NCI-H526 (cell line): ENCODE measurements at places on chromosomes 2 and 18.

DNA sequence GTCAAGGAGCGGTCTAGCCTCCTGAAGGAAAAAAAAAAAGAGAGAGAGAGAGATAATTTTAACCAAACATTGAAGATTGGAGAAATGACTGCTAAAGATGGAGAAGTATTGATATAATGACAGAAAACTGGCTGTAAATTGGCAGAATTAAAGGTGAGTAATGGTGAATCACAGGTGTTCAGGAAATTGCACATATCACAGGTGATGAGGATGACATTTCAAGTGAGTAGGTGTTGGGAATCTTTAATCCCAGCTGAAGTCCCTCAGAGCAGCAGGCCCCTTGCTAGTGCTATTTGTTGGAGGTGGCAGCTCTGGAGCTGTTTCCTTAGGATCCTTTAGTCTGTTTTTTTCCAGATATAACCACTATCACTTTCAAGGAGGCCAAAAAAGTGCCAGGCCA lies 678.4 kb upstream of the VRK2 start:
- no peak for DNase-seq

DNA sequence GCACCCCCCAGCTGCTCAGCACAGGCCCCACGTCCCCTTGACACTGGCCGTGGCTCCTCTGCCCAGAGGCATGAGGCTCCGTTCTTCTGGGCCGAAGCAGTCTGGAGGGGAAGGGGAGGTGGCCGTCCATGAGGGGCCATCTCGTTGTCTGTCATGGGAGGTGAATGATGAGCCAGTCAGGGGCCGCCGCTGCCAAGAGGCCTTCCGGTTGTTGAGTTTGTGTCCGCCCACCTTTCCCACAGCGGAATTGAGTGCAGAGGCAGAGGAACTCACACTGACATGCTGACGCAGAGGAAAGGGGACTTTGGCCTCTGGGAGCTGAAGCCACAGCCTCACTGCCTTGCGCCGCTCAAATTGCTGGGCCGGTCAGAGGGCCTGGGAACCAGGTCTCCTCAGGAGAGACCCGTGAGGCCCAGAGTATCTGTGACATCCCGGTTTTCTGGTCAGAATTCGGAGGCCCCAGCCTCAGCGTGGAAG lies 268.4 kb downstream of the ATAD2B start:
- peak; percentile 19 for DNase-seq

- DNase-seq: no peak
These were observed 289.6 kb downstream of the PTPRM start for GRCh38 chr18:7856733-7857132.

DNA sequence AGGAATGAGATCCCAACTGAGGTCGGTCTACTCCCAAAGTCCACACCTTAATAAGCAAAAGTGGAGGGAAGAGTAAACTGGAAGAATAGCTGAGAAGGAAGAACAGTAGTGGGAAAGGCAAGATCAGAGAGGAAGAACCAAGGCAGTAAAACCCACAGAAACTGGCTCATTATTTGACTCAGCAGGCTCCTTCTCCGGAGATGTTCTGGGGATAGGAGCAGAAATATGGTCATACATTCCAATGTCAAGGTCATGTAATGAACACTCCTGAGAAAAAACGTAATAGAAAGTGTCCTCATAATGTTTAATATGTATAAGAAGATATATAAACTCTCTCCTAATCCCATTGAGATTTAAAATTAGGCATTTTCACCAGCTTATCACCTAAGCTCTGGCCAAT lies 39.5 kb downstream of the STK39 start:
- DNase-seq: no peak

DNA sequence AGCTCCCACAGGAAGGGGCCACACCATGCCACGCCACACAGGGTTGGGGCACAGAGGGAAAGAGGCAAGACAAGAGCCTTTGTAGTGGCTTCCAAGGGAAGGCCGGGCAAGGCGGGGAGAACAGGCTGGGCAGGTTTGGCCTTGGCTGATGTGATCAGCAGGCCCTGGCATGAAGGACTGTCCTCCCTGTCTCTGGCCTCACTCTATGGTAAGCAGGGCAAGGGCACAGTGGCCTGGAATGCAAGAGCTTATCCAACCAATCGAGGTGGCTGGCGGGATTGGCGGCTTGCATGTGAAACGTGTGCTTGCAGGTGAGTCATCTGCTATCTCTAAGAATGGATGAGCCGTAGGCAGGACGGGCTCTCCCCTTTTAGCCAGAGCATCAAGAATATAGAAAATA lies 6.4 kb upstream of the ATP9B start:
- DNase-seq: no peak

- no peak for DNase-seq
These were observed 318.0 kb upstream of the NRP2 start for GRCh38 chr2:205364261-205364660.

GRCh38 chr2:135926605-135927004 lies 50.4 kb upstream of the MCM6 start:
- no peak for DNase-seq

DNA sequence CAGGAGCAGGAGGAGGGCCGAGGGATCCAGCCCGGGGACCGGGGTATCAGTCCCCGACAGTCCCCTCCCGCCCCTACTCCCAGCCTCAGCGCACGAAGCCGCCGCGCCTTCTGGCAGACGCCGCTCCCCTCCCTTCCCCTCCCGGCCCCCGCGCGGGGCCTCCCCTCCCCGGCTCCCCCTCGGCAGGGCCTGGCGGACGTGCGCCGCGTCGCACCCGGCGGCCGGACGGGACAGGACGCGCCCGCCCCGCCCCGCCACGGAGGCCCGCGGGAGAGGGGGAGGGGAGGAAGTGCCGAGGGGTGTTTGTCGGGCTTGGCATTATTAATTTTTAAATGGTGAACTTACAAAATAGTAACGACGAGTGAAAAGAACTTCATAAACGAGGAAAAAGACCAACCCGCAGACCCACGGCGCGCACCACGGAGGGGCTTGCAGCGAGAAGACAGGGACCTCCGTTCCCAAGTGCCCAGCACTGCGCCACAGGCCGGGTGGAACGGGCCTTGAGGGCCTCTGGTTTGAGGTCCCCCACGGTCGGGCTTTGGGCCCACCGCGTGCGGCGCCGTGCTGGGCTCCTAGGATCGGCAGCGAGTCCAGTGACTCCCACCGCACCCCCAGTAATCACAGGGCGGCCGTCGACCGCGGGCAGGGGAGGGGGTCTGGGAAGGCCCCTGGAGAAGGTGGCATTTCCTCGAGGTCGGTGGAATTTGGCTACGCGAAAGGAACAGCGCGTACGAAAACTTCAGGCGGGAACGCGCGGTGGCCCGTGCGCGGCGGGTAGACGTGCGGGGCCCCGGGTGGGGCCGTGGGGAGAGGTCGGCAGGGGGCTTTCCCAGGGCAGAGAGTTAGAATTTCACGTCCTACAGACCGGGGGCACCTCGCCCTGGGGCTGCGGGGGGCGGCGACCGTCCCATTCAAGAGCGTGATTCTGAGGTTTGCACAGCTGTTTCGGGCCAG lies 954 bp upstream of the CTDSP1 start:
- DNase-seq: no peak

- DNase-seq: no peak
These were observed 436.4 kb upstream of the ST6GAL2 start for GRCh38 chr2:107322416-107322815.

DNA sequence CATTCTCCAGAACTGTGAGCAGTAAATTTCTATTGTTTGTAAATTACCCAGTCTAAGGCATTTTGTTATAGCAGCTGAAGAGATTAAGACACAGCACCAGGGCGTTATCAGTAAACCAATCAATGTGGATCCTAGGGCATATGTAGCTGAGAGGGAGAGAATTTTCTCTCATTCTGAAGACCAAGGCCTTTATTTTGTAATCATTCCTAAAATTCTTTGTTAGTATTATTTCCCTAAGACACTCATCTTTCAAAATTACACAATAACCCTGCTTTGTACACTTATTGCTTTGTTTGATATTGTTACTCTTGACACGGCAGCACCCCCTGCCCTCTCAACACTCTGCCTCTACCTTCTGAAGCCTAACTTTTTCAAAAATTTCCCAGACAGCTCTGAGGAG lies 419.1 kb downstream of the SLC4A3 start:
- no peak for DNase-seq

- DNase-seq: no peak
These were observed 1135.6 kb upstream of the FAM98A start for GRCh38 chr2:34734662-34735061.

GRCh38 chr2:101830555-101830954 lies 133.0 kb downstream of the MAP4K4 start:
- DNase-seq: no peak

DNA sequence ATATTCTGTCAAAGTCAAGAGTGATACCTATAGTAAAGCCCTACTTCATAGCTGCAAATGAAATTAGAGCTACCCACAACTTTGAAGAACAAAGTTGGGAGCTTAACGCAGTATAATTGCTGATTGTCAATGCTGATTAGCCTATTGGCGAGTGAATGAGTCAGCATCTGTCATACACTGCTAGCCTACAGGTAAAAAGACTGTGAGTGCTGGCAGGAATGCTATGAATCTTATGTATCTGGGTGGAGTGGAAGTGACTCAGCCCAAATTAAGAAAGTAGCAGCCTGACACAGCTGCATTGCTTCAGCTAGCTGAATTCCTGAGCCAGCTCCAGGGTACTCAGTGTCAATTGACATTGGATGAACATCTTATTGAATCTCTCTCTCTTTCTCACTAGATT lies 179.4 kb upstream of the DCC start:
- DNase-seq: no peak

DNA sequence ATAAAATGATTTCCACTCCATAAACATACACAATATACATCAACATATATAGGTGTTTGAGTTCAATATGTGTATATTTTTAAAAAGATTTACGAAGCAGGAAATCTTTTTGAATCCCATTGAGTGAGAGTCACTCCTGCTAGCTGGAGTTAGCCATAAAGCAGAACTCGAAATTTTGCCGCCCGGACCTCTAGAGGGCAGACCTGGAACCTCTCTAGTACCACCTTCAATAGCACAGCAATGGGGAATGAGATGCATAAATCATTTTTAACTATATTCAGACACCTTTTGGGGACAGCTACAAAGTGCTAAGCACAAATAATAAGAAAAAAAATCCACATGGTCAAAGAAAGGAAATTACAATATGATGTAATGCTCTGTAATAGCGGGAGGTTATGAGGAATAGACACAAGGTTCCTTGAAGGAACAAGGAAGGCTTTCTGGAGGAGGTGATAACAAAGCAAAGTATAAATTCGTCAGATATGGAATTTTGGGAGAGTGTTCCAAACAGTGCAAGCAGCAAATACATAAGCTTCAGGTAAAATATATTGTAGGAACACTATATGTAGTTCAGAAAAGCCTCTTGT lies 533.4 kb downstream of the ERBB4 start:
- no peak for DNase-seq

DNA sequence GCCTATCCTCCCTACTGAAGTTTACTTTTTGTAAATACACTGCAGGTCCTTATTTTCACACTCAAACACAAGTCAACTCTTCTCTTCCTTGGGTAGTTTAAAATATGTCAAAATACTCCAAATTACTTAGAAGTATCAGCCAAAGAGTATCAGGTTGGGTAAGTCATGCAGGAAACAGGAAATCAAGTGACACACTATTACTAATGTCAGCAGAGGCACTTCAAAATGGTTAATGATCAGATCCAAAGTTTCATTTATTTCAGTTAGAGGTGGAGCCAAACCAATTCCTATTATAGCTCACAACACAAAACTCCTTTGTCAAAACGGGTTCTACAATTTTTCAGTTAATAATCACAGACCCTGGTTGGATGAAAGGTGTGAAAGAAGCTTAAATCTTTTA lies 54.2 kb downstream of the DLGAP1 start:
- DNase-seq: no peak

- no peak for DNase-seq
These were observed 42.8 kb upstream of the PTMA start for GRCh38 chr2:231665245-231666170.

DNA sequence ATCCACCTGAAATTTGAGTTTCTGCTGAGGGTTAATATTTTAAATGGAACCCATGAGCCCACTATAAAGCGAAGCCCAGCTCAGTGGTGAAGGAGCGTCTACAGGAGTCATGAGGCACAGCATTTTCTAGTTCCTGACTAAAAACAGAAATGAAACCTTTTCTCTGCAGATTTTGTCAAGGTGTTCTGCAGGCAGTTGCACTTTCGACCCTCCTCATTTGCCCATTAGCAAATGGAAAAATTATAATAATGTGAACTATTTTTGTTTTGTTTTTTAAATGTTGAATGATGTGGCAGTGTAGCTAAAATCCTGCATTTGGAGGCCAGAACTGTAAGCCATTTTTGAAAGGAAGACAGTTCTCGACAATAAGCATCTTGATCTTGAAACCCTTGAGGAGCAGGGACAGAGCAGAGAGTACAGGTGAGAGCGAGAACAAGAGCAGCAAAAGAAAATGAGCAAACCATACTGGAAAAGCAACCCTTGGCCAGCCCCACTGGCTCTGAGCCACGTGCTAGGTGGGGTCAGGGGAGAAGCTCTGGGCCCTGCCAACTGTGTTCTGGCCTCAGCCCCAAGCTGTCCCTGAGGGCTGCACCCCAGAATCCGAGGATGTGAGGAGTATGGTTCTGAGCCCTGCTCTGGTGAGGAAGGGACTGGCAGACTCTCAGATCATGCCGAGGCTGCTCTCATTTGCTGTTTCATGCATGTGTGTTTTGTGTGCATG lies 26.4 kb upstream of the COPS8 start:
- no peak for DNase-seq

- DNase-seq: no peak
These were observed 22.8 kb upstream of the EXOC6B start for GRCh38 chr2:72848436-72849137.

GRCh38 chr18:44876024-44876423 lies 195.3 kb downstream of the SETBP1 start:
- no peak for DNase-seq

DNA sequence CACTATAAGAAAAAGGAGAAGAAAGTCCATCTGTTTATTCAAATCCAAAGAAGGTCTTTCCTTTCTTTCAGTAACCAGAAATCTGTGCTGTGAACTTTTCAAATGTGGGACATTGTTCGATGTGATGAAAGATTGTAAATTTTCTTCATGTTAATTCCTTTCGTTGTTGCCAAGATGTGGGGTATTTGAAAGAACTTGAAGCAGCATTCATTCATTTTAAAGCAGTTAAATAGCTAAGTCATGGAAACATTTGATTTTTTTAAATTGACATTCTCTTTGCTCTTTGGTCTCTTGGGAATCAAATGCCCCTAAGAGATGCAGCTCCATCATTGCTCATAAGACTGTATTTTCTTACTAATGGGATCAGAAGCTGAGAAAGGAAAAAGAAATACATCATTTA lies 93.7 kb upstream of the EHBP1 start:
- DNase-seq: no peak

- DNase-seq: no peak
These were observed 12.1 kb downstream of the RNF149 start for GRCh38 chr2:101296371-101296770.

DNA sequence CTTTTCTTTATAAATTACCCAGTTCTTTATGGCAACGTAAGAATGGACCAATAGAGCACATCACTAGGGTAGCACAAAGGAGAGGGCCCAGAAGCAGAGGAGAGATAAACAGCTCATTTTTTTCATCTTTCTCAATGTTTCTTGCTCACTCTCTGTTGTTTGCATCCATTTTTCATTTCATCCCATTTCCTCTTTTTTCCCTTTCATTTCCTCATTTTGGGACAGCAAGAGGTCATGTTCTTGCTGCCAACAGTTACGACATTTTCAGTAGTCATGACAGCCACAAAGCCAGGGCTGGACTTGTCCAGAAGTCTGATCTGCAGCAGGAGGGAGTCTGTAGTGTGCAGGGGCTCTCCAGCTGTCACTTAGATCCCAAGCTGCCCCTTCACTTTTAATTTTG lies 52.7 kb upstream of the CYP1B1 start:
- DNase-seq: no peak

GRCh38 chr2:109094144-109094543 lies 34.9 kb upstream of the SH3RF3 start:
- no peak for DNase-seq
